ENCODE measurements at places on chromosomes 3 and 15. TPM values are rescaled to one million over a fixed set of nuclear protein-coding genes. Genes with fewer than 3 reads are reported as not detected.

PPM1L gene
- 7.3 TPM for polyA plus RNA-seq

DNA sequence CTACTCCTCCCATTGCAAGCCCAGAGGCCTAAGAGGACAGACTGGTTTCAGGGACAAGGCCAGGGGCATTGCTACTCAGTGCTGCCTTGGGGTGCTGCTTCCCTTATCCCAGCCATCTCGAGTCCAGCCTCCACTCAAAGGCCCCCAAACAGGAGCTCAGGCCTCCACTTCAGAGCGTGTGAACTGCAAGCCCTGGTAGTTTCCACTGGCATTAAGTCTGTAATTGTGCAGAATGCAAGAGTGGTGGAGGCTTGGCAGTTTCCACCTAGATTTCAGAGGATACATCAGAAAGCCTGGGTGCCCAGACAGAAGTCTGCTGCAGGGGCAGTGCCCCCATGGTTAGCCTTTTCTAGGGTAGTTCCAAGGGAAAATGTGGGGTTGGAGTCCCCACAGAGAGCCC lies 192.8 kb upstream of the ST8SIA2 start:
- DNase-seq = no peak

DNA sequence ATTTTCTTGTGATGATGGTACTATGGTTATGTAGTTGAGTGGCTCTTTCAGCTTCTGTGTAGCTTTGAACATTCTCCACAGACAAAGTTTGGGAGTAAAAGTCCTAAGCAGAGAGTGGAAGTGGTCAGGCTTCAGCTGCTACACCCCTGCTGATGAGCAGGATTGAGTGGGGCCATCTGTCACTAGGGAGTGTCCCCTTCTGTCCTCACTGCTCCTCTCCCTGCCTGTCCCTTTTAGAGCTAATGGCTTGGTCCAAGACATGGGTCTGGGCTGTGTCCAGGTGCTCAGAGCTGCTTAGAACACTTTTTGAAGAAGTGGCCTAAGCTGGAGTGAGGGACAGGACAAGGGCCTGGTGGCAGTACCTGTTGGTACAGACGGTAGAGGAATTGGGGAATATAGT lies 15.1 kb downstream of the MYZAP start:
- no peak for DNase-seq

GRCh38 chr3:39347586-39347876 lies 18.0 kb downstream of the CCR8 start:
- DNase-seq = no peak

- no peak for DNase-seq
Observed at GRCh38 chr15:74651242-74651741, 35.7 kb downstream of the CLK3 start.

DNA sequence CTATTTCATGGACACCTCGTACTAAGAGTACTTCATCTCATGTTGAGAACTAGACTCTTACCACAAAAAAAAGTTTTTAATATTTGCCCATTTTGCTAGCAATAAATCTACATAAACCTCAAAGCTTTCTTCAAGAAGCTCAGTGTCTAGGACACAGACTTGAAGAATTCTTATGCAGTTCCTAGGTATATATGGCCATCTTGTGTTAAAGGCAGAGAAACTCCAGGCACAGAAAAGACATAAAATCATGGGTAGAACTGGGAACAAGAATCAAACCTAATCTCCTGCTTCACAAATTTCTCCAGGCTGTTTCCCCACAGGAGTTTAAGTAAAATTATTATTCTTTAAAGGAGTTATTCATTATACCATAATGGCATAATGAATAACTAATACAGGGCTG lies 4.4 kb downstream of the MBD4 start:
- no peak for DNase-seq

GRCh38 chr3:52835766-52836470 lies 1.1 kb upstream of the MUSTN1 start:
- DNase-seq = no peak

DNA sequence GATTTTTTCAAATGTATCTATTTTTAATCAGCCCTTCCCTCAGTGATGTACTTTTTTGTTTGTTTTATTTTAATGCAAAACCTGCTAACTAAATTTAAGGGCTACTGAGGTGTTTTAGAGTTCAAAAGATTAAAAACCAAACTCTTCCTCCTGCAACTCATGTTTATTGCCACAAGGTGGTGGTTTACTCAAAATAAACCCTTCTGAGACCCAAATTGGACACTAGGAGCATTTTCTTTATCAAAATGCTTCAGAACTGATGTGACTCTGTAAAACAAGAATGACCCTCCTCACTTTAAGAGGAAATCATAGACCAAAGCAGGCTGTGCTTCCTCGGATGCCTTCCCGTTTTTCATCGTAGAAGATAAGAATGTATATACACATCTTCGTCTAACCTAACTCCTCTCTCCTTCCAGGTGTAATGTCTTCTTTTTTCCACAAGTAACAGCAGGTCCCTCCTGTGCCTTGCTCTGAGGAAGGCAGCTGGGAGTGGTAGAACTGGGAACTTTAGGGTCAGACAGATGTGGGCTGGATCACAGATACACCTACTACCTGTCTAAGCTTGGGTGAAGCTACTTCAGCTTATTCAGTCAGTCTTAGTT lies 2.9 kb upstream of the NME9 start:
- no peak for DNase-seq

DNA sequence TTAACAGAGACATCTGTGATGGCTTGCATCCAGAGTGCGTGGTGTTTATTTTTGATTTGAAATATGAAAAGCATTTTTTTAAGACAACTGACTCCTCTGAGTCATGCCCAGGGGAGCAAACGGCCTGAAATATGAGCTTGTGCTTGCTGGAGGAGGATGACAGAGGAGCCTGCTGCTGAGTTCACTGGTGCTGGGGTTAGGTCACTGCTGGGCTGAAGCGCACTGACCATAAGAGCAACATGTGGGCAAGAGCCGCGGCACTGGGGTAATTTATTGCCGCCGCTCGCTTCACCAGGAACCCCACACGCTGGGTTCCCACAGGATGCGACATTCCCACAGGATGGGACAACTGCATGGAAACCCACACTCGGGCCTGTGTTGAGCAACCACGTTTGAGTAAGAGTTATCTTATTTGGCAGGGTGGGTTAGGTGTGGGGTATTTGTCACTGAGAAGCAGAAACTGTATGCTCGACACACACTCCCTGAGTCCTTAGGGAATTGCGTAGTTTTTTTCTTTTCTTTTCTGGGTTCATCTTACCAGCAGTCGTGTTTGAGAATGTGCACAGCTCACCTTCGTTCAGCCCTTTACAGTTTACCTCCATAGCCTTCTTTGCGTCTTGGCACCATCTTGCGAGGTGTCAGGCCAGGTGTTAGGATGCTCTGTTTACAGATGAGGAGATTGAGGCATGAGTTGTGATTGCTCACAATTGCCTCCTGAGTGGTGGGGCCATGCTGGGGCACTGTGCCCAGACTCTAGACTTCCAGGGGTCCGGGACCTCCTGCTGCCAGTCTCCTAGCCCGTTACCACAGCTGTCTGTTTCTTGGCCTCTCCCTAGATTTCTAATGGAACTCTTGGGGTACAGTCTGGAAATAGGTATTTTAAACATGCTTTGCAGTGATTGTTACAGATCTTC lies 60.4 kb downstream of the SMAD3 start:
- DNase-seq = peak; percentile 90

- DNase-seq = no peak
Observed at GRCh38 chr15:81880833-81881232, 165.0 kb downstream of the MEX3B start.

- DNase-seq = no peak
Observed at GRCh38 chr15:47485419-47485818, 231.9 kb upstream of the SEMA6D start.

GRCh38 chr3:134985864-134986715 lies 191.0 kb downstream of the EPHB1 start:
- DNase-seq = peak; percentile 39

DNA sequence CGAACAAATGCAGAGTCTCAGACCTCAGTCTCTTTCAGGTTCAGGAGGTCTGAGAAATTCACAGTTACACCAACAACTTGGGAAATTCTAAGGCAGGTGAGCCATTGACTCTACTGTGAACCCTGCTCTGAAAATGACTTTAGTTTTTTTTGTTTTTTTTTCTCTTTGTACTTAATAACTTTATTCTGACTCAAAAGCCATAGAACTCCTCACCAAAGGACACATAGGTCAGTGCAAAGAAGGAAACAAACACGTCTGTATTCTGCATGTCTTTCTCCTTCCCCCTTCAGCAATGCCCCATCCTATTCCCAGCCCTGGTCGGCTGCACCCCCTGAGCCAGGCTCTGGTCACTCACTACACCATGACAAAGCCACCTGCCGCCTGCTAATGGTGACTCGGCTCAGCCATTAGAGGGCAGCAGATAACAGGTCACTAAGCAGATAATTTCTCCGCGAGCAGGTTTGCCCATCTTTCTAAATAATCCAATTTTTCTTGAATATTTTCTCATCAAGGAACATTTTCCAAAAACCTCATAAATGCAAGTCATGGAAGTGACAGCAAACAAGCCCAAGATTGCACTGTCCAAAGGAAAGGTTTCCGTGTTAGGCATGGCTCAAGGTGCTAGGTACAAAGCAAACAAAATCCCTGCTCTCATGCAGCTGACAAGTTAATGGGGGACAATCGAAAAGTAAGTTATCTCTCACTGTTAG lies 37.7 kb downstream of the TM4SF4 start:
- DNase-seq = peak; percentile 66

DNA sequence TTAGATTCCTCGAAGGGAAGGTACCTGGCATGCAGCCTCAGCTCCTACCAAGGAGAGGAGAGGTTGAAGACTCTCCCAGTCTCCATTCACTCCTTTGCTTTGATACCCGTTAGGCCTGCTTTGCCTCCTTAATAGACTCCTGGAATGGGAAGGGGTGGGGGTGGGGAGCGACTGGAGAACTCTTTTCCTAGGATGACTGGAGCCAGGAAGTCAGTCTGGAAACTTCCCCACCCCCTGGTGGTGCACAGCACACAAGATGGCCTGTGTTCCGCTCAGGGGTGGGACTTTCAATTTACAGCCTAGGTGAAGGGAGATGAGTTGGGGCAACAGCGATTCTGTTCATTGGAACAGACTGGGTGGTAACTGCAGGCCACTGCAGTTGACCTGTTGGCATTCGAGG lies 21.4 kb upstream of the CELF6 start:
- no peak for DNase-seq

DNA sequence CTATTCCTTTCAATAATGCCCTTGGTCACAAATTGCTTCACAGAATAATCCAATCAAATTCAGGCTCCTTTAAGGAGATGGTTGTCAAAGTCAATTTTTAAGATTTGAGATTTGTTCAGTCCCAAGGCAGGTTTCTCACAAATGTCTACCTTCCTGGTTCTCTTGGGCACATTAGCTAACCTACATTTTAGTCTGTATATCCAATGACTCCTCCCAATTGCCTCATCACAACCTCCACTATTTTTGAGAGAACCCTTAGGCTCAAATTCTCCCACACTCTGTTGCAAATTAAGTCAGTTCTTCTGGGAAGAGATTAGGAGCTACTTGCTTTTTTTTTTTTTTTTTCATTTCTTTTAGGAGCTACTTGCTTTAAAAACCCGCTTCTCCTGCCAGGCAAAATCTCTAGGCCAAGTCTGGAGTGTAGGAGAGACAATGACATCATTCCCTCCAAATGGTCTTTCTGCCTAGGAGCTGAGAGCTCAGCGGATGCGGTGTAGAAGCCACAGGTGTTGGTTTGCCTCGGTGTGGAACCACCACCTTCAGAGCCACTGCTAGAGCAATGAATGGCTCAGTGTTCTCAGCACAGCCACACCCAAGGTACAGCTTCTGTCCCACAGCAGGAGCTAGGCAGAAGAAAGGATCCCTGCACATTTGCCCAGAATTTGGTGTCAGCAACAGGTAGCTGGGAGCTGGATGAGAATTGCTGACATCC lies 10.0 kb upstream of the INO80 start:
- DNase-seq = peak; percentile 0

DNA sequence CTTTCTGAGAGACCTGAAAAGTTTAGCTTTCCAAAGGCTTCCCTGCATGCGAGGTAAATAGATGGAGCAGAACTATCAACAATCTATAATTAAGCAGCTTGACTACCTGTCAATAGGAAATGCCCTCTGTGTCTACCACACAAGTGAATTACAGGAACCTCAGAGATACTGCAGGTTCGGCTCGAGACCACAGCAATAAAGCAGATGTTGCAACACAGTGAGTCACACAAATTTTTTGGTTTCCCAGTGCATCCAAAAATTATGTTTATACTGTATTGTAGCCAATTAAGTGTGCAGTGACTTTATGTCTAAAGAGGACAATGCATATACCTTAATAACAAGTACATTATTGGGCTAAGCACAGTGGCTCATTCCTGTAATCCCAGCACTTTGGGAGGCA lies 252.0 kb downstream of the UBE2E2 start:
- DNase-seq = no peak

- DNase-seq = no peak
Observed at GRCh38 chr15:37581866-37582532, 352.4 kb upstream of the TMCO5A start.
